ENCODE measurements at places on chromosomes 1 and 21.
A peak's percentile ranks its signal among the peaks of the same experiment; 100 is the strongest.

GRCh38 chr1:96756789-96757188 lies 35.2 kb downstream of the PTBP2 start:
- DNase-seq: no peak

DNA sequence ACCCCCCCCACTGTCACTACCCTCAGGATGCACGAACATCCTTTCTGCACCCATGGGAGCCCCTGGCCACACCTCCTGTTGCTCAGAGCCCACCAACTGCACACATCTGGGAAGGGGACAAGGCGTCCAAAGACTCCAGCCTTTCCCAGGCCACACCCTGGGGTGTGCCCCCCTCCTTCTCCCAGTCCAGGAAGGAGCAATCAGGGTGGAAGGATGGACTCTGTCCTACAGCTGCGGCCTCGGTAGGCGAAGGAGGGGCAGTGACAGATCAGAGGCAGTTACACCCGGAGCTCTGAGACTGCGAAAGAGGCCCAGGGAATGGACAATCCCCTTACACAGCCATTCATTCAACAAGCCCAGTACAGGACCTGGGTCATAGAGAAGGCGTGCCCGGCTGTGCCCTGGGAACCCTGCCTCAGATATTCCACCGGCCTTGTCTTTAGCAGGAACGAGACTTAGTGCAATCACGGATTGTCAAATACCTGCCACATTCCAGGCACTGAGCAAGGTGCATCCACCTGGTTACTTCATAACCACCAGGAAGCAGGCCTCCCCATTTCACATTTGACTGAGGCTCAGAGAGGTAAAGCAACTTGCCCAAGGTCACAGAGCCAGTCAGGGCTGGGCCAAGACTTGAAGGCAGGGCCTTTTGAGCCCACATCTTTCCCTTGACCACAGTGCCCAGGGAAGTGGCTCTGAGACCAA lies 9.4 kb downstream of the HSPG2 start:
- no peak for DNase-seq

- DNase-seq: no peak
Measured at GRCh38 chr1:95829556-95829955, 595.5 kb downstream of the RWDD3 start.

- DNase-seq: peak; percentile 2
Measured at GRCh38 chr1:119549719-119550132, 42.7 kb downstream of the HSD3B1 start.

- DNase-seq: no peak
Measured at GRCh38 chr1:151847867-151848596, 5.5 kb downstream of the THEM5 start.
